WERI-Rb-1 (cell line): ENCODE measurements at places on chromosomes 4 and X.

DNA sequence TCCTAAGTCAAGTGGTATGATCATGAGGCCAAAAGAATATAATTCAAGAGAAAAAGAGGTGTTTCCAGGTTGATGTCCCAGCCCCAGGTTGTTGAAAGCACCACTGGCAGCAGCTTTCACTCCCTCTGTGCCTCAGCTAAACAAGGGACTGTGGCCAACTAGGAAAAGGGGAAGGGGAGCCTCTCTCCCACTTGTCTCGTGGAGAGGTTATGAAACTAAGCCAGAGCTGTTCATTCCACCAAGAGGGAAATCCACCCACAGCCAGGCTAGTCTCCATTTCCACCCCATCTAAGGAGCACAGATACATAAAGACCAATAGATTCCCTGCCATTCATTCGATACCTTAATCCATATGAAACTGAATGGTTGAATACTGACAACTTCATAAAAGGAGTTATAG lies 8.1 kb downstream of the ANXA5 start:
- DNase-seq, result no peak

DNA sequence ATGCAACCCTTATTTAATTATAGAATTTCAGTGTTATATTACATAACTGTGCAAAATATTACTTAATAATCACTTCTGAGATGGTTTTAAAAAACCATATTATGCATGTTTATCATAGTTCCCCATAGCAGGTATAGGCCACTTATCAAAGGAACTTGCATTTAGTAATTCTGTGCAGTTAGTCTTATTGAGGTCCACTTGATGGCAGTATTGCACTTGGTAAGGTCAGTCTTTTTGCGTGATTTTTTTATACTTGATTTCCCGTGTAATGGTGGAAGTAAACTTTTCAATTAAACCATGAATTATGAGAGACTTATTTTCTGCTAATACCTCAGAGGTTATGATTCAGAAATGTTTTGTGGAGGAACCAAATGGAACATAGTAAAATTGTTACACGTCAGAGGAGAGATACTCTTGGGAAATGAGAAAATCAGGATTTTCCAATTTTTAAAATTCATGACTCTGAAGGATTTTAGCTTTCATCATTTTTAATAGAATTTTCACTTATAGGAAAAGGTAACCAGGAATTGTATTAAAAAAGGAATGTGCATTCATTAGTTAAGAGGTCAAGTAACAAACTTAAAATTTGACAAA lies 230.0 kb downstream of the CCSER1 start:
- DNase-seq, result no peak

GRCh38 chr4:185210102-185210981 lies 944 bp downstream of the SNX25 start:
- DNase-seq, result peak; percentile 46

DNA sequence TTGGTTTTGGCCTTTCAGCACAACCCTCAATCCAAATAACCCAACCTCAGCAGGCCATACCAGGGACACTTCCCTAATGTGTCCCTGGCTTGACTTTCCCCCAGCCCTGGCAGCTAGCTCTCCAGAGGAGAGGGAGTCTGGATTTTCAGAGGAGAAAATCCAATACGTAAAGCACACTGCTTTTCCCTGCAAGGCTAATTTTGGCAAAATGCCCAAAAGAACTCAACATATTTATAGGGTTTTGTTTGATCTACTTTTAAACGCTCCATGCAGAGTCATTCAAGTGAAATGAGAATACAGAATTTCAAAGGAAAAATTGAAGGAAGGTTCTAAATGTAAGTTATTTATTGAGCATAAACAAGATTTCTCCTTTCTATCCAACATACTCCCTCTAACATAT lies 167.2 kb downstream of the SH3KBP1 start:
- no peak for DNase-seq

GRCh38 chrX:71107762-71108360 lies 1.3 kb upstream of the CXorf65 start:
- DNase-seq, result no peak
